ENCODE measurements at places on chromosomes 6 and 20.

DNA sequence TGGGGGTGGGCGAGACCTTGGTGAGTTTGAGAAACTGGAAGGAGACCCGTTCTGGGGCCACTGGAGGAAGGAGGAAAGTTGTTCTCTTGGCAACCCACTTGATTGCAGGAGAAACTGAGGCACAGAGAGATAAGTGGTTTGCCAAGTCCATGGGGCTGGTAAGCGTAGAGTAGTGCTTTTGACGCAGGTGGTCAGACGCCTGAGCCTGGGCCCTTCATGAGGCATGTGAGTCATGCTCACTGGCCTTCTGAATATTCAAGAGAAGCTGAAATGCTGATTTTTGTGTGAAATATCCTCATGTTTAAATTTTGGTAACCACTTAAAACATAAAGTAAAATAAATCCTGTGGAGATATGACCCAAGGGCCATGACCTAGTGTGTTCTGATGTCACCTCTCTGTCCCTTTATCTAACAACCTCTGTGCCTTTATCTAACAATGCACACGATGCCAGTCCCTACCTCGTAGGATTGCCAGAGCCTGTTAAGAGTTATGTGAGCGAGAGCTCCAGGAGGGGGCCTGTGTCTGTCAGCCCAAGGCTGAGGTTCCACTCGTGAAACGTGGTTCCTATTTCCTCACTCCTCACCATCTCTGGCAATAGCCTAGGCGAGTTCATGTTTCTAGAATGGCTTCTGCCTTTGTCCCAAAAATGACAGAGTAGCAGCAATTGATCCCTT, 32.8 kb upstream of the PMEPA1 start:
- peak; percentile 64 for DNase-seq

DNA sequence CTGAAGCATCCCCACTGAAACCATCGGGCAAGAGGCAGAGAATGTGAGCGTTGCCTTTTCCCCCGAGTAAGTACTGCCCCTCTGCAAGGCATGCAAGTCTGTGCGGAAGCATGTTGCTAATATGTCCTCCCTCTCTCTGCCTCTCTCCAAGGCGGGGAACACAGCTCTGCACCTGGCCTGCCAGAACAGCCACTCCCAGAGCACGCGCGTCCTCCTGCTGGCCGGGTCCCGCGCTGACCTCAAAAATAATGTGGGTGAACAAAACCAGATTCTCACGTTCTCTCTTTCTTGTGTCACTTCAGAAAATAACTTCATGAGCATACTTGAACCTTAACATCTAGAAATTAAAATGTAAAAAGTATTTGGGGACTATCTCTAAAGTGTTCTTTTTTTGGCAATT, 26.4 kb downstream of the LYRM2 start:
- DNase-seq: no peak

- DNase-seq: no peak
Measured at GRCh38 chr6:45115696-45116095, 212.4 kb upstream of the RUNX2 start.

GRCh38 chr20:46031014-46031569, 2.1 kb downstream of the SLC12A5 start:
- DNase-seq: no peak

- DNase-seq: no peak
Measured at GRCh38 chr6:38843798-38844197, 128.7 kb downstream of the DNAH8 start.

DNA sequence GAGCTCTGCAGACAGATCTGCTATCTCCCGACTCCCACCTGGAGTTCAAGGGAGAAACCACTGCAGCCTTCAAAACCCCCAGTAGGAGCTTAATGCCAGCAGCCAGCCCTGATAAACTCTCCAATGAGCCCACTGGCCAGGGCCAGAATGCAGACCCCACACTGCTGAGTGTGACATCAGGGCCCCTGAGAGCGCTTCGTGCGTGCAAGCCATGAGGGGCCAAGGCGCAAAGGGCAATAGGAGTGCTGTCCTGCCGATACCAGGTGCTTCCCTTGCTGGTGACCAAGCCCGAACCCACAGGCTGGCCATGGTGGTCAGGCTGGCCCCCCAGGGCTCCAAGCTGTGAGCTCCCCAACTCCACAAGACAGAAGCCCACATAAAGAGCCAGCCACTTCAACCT, 33.2 kb upstream of the CST7 start:
- DNase-seq: no peak

- DNase-seq: no peak
Measured at GRCh38 chr6:6202886-6203285, 117.6 kb downstream of the F13A1 start.

- DNase-seq: no peak
Measured at GRCh38 chr6:11230158-11231107, 2.0 kb downstream of the NEDD9 start.

- no peak for DNase-seq
Measured at GRCh38 chr20:45576995-45577394, 2.1 kb downstream of the WFDC8 start.

DNA sequence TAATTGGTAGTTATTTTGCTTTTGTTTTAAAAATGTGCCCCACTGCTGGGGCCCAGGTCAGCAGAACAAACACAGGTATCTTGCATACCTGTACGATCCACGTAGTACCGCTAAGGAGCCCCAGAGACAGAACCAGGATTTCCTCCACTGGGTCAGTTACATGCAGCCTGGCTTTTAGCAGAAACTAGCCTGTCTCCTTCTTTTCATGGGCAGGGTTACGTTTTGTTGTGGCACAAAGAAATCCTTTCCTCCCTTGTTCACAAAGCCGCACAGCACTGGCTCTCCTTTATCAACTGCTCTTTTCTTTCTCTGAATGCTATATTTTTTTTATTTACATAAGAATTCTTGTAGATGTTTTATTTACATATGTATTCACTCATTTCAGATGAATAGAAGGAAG, 190.3 kb upstream of the POU3F2 start:
- no peak for DNase-seq

DNA sequence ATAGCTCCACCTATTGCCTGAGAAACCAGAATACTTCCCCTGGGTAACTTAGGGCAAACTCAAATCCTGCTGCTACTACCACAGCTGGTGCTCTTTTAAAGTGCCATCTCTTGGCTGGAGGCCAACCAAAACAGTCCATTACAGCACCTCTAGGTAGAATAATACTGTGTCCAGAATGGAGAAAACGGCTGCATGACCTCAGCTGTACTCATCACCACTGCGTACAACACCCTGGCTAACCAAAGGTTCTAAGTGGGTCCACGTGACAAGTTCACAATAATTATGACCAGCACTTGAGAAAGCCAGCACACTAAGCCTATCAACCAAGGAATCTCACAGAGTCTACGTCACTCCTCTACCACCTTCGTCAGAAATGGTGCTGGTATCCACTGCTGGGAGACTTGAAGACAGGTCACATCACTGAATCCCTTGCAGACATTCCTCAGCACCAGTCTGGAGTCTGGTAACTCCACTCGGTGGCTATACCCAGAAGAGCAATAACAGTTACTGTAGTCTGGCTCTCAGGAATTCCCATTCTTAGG, 40.9 kb upstream of the PKIB start:
- DNase-seq: no peak

- DNase-seq: no peak
Measured at GRCh38 chr20:61912665-61913422, 152.8 kb downstream of the TAF4 start.

- DNase-seq: no peak
Measured at GRCh38 chr6:166760288-166760687, 133.2 kb upstream of the RPS6KA2 start.

- DNase-seq: no peak
Measured at GRCh38 chr6:10556589-10556988, 35.4 kb downstream of the GCNT2 start.

DNA sequence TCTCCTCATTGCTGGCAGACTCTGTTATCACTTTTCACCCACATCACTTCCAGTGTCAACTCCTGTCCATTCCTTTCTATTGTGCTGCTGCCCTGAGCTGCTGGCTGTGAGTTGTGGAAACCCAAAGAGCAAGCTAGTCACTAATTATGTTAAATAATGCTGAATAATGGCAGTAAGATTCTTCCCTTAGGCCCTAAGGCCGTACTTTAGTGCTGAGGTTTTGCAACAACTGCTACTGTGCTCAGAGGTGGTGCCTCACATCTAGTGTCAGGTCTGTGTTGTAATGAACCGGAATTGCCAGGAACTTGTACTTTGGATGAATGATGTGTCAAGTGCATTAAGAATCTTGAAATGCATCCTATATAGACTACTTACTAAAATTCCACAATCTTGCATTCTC, 372.2 kb upstream of the RNF217 start:
- DNase-seq: no peak
